Activated CD4-positive, CD25-positive, alpha-beta regulatory T cell (primary cell): ENCODE measurements at places on chromosomes 16 and 17.

- DNase-seq = no peak
Measured at GRCh38 chr16:20676268-20676825, 21.1 kb downstream of the ACSM1 start.

DNA sequence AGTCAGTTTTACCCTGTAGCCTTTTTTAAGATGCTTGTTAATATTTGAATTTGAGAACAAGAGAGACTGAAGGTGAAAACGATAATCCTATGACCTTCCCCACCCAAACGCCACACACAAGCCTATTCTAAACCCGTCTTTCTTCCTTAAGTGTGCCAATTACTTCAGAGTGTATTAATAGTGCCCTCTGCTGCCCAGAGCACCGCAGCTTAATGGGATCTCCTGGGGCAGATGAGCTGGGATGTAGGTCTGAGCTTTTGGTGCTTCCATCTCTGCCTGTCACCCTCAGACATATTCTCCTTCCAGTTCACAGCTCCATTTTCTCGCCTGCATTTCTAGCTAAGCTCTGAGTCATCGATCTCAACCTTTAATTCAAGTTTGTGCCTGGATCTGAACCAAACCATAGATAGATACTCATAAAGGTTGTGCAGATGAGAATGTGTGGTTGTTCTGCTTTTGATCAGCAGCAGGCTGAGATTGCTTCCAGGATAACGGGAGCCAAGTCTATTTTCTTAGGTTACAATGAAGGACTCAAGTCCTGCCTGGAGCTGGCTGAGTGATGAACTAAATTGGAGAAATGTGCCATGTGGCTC is 46.4 kb upstream of the CDH13 start:
- DNase-seq = no peak

GRCh38 chr16:74892574-74893461 is 92.1 kb downstream of the WDR59 start:
- DNase-seq = no peak

DNA sequence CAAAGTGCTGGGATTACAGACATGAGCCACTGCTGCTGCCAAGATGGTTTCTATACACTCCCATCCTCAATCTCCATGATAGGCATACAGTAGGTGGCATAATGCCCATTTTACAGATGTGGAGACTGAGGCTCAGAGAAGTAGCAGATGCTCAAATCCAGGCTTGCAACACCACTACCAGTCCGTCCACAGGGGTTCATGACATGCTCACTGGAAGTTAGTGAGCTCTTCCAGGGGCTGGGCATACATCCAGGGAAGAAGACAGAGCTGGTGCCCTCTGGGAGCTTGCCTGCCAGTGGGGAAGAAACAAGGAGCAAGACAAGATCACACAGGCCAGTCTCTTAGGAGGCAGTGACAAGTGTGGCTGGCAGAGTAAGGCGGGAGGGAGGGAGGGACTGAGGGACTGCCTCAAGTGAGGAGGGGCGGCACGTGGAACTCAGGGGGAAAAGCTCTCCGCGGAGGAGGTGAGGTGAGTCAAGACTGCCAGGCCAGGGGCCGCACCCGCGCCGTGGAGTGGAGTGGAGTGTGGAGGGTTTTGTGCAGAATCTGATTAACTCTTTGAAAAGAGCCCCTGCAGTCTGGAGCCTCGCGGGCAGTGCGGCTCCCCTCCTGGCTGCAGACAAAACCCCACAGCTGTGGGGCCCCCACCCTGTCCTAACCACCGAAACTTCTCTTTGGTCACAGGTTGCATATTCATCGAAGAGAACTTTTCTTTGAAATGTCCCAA is 27.9 kb downstream of the SREBF1 start:
- no peak for DNase-seq

DNA sequence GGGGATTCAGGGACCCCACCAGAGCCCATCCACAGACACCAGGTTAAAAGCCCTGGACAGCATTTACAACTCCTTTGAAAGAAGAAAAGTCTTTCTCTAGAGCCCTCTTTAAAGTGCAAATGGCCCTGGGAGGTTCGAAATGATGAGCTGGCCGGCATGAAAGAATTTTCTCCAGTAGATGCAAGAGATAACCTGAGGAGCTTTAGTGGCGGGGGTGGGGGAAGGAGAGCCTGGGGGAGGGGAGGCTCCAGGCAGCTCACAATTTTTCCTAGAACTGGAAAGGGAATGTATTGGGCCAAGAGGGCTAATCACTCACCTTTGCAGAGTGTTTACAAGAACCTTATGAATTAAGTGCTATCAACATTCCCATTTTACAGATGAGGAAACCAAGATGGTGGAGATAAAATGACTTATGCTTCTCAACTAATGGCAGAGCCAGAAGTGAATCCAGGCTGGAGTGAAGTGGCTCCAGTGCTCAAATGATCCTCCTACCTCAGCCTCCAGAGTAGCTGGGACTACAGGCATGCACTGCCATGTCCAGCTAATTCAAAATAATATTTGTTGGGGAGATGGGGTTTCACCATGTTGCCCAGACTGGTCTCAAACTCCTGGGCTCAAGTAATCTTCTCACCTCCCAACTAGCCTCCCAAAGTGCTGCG is 4.2 kb upstream of the CDH1 start:
- DNase-seq = no peak

- no peak for DNase-seq
Measured at GRCh38 chr17:34313164-34313563, 6.1 kb upstream of the CCL8 start.

GRCh38 chr16:3792472-3793012 is 75.2 kb upstream of the TRAP1 start:
- DNase-seq = no peak

GRCh38 chr16:73186752-73187601 is 139.0 kb upstream of the ZFHX3 start:
- DNase-seq = no peak

DNA sequence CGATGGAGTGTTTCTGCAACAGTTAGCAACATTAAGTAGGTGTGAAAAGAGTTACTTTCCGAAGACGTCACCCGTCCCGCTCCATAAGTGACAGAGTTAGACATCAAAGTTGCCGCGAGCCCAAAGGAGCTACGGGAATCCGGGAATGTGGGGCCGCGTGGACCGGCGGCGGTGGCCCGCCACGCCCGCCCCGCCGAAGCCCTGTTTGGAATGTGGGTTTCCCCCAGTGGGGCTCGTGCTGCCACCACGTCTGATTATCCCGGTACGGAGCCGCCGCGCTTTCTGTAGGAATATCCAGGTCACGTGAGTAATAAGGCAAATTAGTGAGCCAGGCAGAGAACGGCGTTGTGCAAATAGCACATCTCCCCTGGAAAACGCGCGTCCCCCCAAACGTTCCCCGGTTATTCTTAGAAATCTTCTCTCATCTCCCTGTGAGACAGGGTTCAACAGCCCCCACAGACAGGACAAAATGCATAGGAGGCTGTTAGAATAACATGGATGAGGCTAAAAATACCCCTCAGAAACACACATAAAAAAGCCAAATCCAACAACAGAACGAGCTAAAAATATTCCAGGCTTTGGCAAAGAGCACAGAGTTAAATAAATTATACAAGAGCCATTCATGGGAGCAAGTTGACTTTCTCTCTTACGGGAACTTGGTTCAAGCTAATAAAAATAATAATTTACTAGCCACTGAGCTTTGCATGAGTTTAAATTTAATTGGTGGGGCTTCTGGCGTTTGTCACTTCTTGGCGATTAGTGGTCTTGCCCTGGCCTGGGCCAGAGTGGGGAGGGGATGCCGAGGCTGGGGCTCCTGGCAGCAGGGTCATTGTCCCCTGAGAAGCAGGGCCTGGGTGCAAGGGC is 8.6 kb downstream of the BAHCC1 start:
- no peak for DNase-seq

GRCh38 chr17:10313037-10313672 is 59.7 kb downstream of the MYH13 start:
- DNase-seq = no peak

DNA sequence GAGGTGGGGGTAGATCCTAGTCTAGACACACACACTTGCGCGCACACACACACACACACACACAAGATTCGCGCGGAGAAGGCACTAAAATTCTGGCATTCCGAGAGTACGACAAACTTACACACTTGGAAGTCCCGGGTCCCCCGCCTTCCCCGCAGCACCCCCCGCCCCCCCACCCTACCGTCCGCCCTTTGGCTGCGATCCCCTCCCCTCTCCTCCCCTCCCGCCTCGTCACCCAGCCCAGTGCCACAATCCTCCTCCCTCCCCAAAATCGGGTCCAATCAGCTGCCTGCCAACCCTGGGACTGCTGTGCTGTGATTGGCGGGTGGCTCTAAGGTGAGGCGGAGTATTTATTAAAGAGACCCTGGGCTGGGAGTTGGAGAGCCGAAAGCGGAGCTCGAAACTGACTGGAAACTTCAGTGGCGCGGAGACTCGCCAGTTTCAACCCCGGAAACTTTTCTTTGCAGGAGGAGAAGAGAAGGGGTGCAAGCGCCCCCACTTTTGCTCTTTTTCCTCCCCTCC is at the start of gene SOX9:
SOX9 (plus strand) TSS at position 379 of the 522 bp plus-strand sequence. CDS start 372 bp downstream, outside the sequence.
- no peak for DNase-seq

DNA sequence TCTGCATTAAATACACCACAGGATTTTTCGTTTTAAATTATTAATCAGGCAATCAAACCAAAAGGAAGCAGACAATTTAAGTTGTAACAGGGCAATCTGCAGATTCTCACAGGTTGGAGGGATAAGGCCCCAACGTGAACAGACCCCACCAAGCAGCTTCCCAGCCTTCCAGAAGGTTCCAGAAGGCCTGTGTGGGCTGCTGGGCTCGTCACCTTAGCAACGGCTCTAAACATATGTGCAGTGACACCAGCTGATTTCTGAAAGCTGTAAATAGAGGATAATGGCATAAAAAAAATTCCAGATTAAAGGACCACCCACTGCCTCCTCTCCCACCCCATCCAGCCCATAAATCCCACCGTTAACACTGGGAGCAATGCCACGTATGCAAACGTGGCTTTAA is 123.8 kb downstream of the ZNF778 start:
- no peak for DNase-seq

DNA sequence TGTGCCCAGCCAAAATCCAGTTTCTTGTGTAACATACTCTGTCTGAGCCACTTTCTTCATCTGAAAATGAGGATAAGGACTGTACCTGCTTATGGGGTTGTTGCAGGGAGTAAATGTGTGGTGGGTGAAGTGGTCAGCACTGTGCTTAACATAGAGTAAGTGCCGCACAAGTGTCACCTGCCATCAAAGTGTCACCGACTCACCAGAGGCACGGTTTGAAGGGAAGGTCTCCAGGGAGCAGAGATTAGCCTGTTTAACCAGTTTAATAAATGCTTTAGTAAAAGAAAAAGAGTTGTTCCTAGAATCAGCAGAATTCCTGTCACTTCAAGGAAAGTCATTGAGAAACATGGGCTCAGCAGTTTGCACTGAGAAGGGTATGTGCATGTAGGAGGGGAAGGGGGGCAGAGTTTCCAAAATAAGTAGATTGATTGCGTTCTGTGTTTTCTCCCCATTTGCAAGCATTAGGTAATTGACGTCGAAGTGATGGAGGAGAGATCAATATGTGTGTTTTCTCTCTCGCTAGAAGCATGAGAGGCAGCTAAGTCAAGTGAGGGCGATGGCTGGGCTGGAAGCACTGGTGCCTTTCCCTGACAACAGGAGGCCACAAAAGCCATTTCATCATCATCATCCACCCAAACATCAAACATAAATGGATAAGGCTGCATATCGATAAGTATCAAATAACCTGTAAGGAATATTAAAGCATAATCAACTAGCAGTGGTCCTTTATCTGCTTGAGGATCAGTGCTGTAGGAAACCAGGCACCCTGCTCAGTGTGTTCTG is 19.1 kb downstream of the FAM20A start:
- DNase-seq = no peak

DNA sequence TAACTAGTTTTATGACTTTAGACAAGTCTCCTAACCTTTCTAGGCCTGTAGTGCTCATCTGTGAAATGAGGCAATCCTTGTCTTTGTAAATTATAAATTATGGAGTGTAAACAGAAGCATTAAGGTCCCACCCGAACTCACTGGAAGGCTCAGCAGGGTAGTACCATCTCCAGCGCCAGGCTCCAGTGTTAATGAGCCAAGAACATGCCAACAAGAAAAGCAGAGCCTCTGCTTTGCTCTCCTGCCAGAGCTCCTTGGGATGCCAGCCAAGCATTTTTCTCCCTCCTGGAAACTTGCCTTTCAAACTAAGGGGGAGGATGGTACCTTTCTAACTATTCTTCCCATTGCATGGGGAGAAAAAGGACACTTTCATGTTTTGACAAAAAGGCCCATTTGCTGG is 14.9 kb downstream of the LIMD2 start:
- no peak for DNase-seq

- DNase-seq = no peak
Measured at GRCh38 chr16:30892670-30893416, 1.0 kb downstream of the BCL7C start.

- no peak for DNase-seq
Measured at GRCh38 chr16:24980077-24980793, 34.9 kb downstream of the ARHGAP17 start.

GRCh38 chr17:68383443-68384321 is 73.6 kb downstream of the WIPI1 start:
- DNase-seq = no peak

DNA sequence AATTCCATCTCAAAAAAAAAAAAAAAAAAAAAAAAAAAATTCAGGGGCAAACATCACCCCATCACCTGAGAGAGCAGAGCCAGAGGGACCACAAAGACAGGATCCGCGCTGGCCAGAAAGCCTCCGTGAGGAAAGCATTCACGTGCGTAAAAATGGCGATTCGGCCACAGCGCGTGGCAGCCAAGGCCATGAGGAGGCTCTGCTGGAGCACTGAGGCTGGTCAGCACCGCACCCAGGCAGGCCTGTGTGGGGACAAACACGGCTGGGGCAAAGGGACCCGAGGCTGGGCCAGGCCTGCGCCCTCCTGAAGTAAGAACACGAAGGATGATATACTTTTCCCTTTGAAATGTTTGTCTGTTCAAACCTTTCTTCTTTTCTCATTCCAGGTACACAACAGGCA is 45.2 kb downstream of the MAP1LC3B start:
- DNase-seq = no peak

GRCh38 chr17:50926523-50926922 is 60.4 kb upstream of the TOB1 start:
- DNase-seq = no peak

DNA sequence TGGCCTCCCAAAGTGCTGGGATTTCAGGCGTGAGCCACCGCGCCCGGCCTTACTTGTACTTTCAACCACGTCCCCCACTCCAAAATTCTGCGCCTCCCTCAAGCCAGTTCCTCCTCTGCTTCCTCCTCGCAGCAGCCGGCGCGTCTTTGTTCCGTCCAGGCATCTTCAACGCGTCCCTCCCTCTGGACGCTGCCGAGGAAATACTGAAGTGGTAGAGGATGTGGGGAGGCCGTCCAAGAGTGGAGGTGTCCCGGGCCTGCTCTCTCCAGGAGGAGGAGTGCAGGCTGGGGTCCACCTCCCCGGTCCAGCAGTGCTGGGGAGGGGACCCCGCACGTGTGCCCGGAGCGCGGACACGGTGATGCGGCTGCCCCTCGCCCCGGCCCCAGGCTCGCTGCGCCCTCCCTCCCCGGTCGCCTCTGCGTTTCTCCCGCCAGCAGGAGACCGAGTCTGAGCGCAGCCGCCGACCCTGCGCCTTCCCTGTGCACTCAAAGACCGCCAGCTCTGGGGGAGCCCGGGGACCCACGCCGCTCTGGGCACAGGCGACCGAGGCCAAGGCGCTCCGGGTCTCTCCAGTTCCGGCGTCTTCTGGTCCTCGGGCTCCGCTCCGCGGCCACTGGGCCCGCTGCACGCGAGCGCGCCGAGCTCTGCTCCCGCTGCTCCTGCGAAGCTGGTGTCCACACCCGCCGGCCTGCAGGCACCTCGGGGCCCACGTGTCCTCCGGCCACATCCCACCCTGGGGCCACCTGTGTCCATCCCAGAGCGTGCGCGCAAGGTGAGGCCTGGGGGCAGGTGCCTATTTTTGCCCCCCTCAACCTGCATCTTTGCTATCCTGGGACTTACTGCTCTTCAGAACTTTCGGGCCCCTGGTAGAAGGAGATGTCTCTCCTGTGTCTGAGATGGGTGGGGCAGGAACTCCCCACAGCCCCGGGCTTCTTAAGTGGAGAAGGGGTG is 31.7 kb downstream of the OSBPL7 start:
- DNase-seq = no peak
